ENCODE measurements at places on chromosomes 12 and 14.

DNA sequence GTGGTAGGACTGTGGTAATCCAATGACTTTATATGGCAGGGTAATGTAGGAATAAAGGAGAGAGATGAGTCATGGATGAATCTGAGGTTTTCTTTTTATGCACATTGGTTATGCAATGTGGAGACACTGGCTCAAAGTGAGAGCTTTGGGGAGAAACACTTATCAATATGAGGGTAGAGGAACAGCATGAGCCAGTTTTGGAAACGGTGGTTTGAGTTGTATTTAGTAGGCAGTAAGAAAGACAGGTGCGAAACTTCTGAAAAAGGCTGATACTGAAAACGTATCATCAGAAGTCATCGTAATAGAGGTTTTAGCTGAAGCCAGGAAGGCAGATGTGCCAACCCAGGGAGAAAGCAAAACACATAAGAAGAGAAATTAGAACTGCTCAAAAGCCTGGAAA is 854.8 kb upstream of the SEL1L start:
- no peak for DNase-seq

GRCh38 chr12:52913431-52913821 is 8.6 kb upstream of the KRT8 start:
- no peak for DNase-seq

GRCh38 chr12:126286203-126286602 is 1221.0 kb downstream of the AACS start:
- DNase-seq = no peak

- DNase-seq = no peak
Observed at GRCh38 chr12:33111850-33112249, 215.3 kb upstream of the PKP2 start.

DNA sequence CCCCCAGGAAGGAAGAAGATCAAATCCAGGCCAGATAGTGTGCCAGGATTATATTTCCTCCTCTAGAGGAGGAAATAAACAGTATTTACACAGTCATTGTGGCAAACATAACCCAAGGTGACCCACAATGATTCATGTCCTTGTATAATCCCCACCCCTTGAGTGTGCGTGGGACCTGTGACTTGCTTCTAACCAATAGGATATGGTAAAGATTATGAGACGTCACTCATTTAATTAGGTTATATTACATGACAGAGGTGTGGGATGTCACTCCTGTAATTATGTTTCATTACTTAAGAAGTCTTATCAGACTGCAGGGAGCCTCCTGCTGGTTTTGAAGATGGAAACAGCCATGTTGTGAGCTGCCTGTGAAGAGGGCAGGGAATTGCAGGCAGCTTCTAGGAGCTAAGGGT is 12.2 kb upstream of the CATSPERB start:
- no peak for DNase-seq

- no peak for DNase-seq
Observed at GRCh38 chr12:7068240-7068993, 7.9 kb downstream of the C1S start.

- DNase-seq = no peak
Observed at GRCh38 chr12:115412831-115413230, 728.9 kb upstream of the TBX3 start.

GRCh38 chr12:124545508-124546418 is 21.6 kb downstream of the NCOR2 start:
- no peak for DNase-seq

- DNase-seq = peak; percentile 13
Observed at GRCh38 chr14:100534528-100535286, 52.5 kb downstream of the BEGAIN start.

DNA sequence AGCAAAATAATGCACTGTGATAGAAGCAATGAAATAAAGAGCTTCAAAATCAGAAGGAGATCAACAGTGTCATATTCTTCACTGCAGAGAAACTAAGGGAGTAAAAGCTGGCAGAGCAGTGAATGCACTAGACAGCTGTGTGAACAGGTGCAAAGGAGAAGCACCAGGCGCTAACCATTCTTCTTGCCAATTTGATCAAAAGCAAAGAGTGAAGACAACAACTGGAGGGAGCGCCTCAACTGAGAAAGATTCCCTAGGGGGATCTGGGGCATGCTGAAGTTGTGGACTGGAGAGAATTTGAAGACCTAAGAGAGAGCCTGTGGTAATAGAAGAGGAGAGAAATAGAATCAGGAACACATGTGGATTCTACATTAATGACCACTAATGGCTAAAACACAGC is 50.4 kb upstream of the OVCH1 start:
- peak; percentile 74 for DNase-seq

DNA sequence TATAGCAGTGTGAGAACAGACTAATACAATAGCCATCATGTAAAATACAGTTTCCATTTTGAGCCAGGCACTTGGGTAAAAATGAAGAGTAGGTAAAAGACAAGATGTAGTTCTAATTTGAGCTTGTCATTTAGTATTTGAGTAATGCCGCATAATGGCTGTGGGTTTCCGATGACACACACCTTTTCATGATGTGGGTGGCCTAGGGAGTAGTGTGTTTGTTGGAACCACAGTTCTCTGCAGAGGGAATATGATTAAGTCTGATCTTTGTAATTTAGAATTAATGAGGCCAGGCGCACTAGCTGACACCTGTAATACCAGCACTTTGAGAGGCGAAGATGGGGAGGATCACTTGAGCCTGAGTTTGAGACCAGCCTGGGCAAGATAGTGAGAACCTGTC is 61.8 kb downstream of the RCOR1 start:
- no peak for DNase-seq

GRCh38 chr12:124475295-124476010 is 92.0 kb downstream of the NCOR2 start:
- DNase-seq = no peak

GRCh38 chr14:101476258-101476915 is 84.9 kb upstream of the DIO3 start:
- DNase-seq = no peak

GRCh38 chr12:5052348-5052747 is 8.7 kb downstream of the KCNA5 start:
- DNase-seq = no peak

GRCh38 chr12:2877953-2878732 is 1.1 kb downstream of the RHNO1 start:
- no peak for DNase-seq

DNA sequence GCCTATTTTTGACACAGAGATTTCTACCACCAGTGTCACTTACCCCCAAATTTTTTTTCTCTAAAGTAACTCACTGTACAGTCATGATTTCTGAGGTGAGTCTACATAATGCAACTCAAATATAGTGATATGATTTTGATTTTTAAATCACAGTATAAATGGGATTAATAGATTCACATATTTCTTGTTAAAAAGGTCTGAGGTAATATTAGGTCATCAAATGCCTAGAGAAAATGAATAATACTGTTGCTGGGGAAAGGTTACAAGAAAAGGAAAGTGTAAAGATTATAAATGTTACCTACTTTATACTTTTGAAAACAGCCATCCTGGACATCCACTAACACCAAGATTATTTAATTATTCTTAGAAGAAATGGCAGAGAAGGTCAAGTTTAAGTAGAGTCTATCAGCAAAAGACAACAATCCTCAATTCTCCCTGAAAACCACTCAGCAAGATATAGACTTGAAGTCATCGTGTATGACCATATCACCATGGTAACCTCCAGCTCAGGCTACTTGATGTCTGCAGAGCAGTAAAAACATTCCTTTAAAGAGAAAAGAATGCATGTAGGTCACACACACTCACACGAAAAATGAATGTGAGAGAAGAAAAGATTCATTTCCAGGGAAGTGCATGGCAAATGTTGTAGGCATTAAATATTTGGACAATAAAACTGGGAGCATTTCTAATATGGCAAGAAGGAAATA is 58.7 kb downstream of the CCDC59 start:
- no peak for DNase-seq

DNA sequence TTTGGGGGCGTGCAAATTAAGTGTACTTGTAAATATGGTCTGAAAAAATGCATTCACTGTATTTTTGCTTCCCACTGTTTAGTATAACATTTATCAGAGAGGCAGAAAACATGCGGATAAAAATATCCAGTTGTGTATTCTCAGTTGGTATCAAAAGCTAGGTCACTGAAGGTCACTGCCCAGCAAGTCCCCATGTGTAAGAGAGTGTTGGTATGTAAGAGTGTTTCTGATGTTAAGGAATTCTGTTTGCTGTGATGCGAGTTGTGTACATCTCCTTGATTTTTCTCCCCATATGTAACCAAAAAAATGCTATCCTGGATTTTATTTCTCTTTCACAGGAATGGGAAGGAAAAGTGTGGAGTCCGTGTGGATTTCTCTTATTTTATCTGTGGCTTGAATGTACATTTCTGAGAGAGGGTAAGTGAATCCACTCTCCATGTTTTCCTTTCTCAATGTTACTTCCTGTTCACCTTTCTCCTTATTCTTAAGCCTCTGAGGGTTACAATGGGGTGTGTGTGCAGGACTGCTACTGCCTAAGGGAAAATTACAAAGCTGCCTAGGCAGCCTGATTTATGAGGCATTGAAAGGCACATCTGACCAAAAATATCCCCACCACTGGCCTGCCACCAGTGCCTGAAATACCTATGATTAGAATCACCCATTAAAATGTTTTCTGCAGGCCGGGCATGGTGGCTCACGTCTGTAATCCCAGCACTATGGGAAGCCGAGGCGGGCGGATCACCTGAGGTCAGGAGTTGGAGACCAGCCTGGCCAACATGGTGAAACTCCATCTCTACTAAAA is 97.9 kb upstream of the USP44 start:
- no peak for DNase-seq

- no peak for DNase-seq
Observed at GRCh38 chr14:65588426-65589140, 176.1 kb downstream of the FUT8 start.

- no peak for DNase-seq
Observed at GRCh38 chr12:7581046-7581445, 77.5 kb upstream of the CD163 start.

DNA sequence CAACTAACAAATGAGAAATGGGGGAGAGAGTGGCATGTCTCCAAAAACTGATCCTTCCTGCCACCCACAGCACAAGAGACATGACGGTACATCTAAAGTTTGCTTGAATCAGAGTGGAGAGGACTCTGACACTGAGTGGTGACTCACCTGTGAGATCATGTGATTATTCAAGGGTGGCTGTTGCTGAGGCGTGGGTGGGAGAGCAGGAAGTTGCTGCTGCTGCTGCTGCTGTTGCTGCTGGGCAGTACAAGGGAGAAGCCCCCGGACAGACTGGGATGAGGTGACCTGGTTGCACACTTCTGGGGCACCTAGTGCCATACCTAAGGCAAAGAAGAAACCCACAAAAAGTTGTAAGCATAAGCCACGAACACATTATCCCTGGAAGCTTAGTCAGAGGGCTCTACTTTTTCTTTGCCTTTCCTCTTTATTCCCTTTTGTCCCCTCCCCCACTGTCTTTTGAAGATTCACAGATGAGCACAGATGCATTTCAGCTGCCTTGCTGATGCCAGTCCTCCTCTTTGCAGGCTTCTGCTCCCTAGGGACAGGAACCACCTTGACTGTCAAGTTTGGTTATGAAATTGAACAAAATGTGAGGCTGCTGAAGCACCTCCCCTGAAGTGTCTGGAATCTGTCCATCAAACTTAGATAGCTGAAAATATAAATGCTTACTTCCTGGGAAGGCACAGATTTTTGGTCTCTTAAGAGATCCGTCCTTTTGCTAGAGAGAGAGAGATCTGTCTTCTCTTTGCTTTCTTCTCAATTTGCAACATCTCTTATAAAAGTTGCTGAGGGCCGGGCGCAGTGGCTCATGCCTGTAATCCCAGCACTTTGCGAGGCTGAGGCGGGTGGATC is 29.4 kb upstream of the STAC3 start:
- DNase-seq = no peak

DNA sequence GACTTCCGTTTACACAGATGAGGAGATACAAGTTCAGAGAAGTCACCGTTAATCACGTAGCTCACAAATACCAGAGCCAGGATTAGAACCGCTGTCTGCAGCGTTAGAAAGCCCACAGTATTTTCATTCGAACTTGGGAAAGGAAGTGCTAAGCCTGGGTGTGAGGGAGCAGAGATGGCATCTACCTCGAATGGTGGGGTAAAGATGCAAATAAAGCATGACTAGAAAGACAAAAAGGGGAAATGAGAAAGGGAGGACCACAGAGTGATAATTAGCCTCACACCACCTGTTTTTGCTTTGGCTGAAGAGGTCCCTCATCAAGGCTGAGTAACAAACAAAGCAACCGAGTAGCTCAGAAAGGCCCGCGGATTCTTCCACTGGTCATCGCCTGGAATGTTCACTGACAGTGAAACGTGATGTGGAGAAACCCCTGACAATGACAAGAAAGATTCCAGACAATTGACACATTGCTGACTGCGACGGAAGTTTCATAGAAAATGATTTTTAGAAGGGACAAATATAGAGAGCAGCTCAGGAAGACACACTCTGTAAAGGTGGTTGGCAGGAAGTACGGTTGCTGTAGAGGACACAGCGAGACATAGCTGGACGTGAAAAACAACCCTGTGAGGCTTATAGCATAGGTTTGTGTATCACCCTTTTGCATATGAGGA is 31.5 kb upstream of the BHLHE41 start:
- no peak for DNase-seq

DNA sequence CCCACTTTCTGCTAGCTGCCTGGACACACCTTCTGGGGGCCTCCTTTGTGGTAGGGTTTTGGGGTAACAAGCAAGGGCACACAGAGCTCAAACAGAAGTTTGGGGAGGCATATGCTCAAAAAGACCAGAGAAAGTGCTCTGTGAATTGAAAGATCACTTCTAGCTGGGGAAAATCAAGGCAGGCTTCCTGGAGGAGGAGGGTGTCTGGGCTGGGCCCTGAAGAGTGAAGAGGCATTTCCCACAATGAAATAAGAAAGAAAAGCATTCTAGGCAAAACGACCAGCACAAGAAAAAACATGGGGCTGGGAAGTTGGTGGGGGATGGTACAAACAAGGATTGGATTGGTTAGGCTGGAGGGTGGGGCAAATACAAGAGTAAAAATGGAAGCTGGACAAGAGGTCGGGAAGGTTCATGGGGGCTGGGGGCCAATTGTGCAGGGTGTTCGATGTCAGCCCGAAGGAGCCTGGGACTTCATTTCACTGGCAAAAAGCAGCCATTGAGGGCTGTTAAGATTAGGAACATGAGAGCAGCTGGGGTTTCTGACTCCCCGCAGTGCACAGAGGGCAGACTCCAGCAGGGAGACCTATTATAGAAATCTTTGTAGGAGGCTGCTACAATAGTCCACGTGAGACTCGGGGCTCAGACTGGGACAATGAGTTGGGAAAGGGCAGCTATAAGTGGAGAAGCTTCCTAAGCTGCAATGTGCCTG is 51.5 kb upstream of the CMKLR1 start:
- DNase-seq = no peak

GRCh38 chr12:47963340-47964040 is at the start of gene TMEM106C:
TSS of gene TMEM106C (plus strand) at chr12:47963596. CDS start at chr12:47964237, 641 bp downstream.
- DNase-seq = peak; percentile 95

DNA sequence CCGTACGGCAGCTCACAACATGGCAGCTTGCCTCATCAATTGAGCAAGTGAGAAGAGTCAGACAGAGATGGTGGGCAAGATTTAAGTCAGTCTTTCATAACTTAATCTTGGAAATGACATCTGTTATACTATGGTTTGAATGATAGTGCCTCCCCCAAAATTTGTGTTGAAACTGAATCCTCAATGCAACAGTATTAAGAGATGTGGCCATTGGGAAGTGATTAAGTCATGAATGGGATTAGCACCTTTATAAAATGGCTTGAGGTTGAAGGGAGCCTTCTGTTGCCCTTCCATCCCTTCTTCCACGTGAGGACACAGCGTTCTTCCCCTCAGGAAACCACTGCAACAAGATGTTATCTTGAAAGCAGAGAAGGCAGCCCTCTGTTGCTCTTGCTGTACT is 124.2 kb downstream of the C12orf75 start:
- no peak for DNase-seq
